ENCODE measurements at places on chromosomes 16 and 17.

- no peak for DNase-seq
These were observed 90.5 kb downstream of the ADAMTS18 start for GRCh38 chr16:77344341-77344740.

DNA sequence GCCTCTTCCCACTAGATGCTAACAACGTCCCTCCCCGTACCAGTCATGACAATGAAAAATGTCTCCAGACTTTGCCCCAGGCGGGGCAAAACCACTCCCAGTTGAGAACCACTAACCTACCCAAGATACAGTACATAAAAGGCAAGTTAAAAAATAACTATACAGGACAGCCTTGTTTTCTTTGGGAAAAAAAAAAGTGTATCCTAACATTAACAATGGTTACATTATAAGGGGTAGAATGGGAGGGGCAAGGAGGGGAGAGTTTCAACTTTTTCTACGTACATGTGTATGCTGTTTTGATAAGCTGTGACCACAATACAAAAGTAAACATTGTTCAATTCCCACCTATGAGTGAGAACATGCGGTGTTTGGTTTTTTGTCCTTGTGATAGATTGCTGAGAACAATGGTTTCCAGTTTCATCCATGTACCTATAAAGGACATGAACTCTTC, 94.9 kb downstream of the TOX3 start:
- DNase-seq, result no peak

DNA sequence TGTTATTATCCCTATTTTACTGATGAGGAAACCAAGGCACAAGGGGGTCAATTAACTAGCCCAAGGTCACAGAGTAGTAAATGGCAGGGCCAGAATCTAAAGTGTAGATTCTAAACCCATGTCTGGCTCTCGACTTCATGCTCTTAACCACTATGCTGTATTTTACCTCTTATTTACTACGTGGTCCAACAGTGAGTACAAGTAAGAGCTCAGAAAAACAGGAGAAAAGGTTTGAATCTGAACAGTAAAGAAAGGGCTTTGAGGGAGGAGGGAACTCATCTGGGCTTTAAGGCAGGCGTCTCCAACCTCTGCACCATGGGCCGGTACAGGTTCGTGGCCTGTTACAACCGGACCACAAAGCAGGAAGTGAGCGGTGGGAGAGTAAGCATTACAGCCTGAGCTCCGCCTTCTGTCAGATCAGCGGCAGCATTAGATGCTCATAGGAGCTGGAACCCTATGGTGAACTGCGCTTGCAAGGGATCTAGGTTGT, 62.9 kb downstream of the SMURF2 start:
- no peak for DNase-seq

- no peak for DNase-seq
These were observed 4.9 kb upstream of the MYLK3 start for GRCh38 chr16:46753015-46753414.

- DNase-seq, result no peak
These were observed 282.9 kb downstream of the SOX9 start for GRCh38 chr17:72403713-72404209.

DNA sequence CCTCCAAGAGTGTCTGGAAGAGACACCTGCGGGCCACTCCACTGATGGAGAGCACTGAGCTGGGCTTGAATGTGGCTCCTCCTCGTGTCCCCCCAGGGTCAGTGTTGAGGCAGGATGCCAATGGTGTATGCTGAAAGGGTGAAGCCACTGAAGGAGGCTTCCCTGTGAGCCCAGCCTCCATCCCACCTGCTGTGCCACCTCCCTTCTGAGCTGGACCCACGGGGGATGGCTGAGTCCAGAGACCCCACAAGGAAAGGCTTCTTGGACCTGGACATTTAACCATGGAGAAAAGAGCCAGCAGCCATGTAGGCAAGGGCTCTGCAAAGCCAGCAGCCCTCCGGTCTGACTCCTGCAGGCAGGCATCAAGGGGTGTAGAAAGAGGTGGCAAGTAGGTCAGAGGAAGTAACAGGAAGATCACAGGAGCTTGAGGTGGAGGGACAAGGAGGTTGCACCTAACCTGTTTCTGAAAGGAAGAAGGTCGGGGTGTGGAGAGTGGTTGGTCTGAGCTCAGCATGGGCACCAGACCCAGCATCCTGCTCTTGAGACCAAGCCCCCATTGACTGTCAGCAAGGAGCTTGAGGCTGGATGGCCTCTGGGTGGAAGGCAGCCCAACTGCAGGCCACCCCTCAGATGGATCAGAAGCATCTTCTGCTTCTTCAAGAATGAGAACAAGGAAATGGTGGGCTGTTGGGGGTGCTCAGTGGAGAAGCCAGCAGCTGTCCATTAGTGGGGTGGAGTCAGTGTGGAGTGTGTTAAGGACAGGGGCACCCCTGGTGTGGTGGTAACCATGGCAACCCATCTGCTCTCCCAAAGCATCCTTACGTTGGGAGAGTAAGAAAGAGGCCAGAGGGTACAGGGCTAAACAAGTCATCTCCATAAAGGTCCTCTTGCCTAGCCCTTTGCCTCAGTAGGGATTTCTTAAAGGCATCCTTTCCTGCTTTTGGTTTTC, 80.7 kb downstream of the PLD6 start:
- DNase-seq, result no peak

- DNase-seq, result no peak
These were observed 64.5 kb upstream of the DNAH17 start for GRCh38 chr17:78641666-78642065.

- DNase-seq, result no peak
These were observed 135.2 kb downstream of the FTO start for GRCh38 chr16:53839150-53839549.

DNA sequence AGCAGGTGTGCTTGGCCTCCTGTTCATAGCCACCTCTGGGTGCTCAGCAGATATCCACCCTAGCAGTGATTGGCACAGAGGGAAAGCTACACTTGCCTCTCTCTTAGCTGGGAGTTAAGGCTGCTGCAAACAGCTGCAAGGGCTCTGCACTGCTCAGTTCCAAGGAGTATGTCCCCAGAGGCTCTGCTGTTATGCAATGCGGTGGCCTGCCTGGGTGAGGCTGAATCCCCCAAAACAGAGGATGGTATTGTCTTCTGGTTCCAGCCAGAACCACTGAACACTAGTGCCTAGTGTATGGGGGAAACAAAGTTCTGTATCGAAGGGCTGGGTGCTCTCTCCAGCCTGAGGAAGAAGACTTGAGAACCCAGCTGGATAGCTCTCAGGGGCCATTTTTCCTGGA, 16.8 kb downstream of the TMEM94 start:
- no peak for DNase-seq

DNA sequence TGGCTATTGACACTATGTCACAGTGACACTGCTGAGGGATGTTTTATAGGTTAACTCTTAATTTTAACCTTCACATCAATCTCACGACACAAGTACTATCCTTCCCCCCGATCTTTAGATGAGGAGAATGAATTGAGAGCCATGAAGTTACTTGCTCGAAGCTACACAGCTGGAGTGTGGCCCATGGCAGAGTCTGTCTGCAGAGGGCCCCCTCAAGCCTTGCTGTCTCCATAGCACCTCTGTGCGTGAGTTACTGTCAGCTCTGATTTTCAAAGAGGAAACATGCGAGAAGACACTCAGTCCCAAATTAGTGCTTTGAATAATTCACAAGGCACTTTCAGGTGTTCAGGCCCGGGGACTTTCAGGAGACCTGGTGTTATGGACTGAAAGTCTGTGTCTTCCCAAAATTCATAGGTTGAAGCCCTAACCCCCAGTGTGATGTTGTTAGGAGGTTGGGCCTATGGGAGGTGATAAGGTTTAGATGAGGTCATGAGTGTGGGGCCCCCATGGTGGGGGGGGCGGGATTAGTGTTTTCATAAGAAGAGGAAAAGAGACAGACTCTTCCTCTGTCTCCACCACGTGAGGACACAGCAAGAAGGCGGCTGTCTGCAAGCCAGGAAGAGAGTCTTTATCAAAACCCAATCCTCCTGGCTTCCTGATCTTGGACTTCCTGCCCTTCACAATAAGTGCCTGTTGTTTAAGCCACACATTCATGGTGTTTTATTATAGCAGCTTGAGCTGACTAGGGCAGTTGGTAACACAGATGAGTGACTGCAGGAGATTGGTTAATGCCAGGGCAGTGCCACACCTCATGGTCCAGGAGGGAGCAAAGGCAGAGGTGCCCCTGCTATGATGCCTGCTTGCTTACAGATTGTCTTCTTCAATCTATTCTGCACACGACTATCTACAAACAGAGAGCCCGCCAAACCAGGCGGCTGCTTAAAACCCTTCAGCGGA, 281.8 kb downstream of the HAPSTR1 start:
- DNase-seq, result no peak

GRCh38 chr16:73034374-73034773, 13.6 kb downstream of the ZFHX3 start:
- DNase-seq, result no peak

DNA sequence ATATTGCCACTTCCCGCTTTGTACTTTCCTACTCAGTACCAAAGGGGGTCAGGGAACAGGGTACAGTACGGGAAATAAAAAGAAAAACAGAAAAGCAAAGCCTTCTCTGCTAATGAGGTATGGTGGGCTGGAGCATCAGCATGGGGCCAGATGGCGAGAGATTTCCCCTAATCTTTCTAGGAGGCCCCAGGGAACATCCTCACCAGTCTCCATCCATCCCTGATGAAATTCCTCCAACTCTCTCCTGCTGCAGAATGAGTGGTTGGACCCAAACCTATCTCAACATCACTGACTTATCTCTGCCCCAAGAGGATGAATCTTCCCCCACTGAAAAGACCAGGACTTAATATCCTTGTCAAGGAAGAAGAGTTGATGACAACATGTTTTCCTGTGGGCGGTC, 185.6 kb downstream of the C16orf78 start:
- DNase-seq, result no peak
